A549 treated with DMSO at 1 μM for 4 hours (cell line): ENCODE measurements at places on chromosomes 1 and 21. TPM values are rescaled to one million over a fixed set of nuclear protein-coding genes. Genes with fewer than 3 reads are reported as not detected.

Gene NPHS2
- not detected in 5 replicates for total RNA-seq

Gene S100A5
- 0.52 to 0.90 TPM (median 0.69 TPM) in 4 of 5 replicates, not detected in the other for total RNA-seq

Gene DTL
- total RNA-seq, result 23.2 to 29.2 TPM (median 26.3 TPM) in 5 replicates

Gene URB1
- 12.0 to 14.3 TPM (median 14.3 TPM) in 5 replicates for total RNA-seq

Gene CGN
- 1.2 to 1.5 TPM (median 1.3 TPM) in 5 replicates for total RNA-seq

Gene HIVEP3
- 2.6 to 3.4 TPM (median 2.9 TPM) in 5 replicates for total RNA-seq

Gene HUNK
- total RNA-seq, result 1.3 to 2.0 TPM (median 1.4 TPM) in 5 replicates

Gene MFSD2A
- 4.0 to 5.9 TPM (median 4.6 TPM) in 5 replicates for total RNA-seq

Gene CATSPERE
- 0.05 to 0.23 TPM (median 0.09 TPM) in 4 of 5 replicates, not detected in the other for total RNA-seq

Gene TRIM17
- not detected in 5 replicates for total RNA-seq

Gene TMEM200B
- total RNA-seq, result 0.06 to 0.10 TPM (median 0.09 TPM) in 4 of 5 replicates, not detected in the other

Gene FAM20B
- total RNA-seq, result 19.1 to 27.0 TPM (median 24.2 TPM) in 5 replicates

Gene KDF1
- not detected in 5 replicates for total RNA-seq

Gene NEK2
- 40.4 to 53.0 TPM (median 49.2 TPM) in 5 replicates for total RNA-seq

Gene GPR25
- 0.11 TPM in 1 of 5 replicates, not detected in the others for total RNA-seq

Gene OR14K1
- total RNA-seq, result not detected in 5 replicates

Gene CFHR1
- 0.10 to 0.39 TPM (median 0.31 TPM) in 4 of 5 replicates, not detected in the other for total RNA-seq

Gene HORMAD1
- 6.0 to 9.4 TPM (median 7.8 TPM) in 5 replicates for total RNA-seq

Gene RHD
- total RNA-seq, result not detected in 5 replicates

Gene GBP7
- total RNA-seq, result not detected in 5 replicates

Gene SLC35F3
- total RNA-seq, result 3.3 to 6.6 TPM (median 5.9 TPM) in 5 replicates

Gene YOD1
- total RNA-seq, result 5.4 to 8.0 TPM (median 6.9 TPM) in 5 replicates

Gene CKS1B
- total RNA-seq, result 328 to 363 TPM (median 338 TPM) in 5 replicates

Gene INSRR
- not detected in 5 replicates for total RNA-seq

Gene DMRTA2
- 0.14 to 0.26 TPM (median 0.18 TPM) in 5 replicates for total RNA-seq

Gene CFAP126
- total RNA-seq, result 0.17 TPM in 1 of 5 replicates, not detected in the others

Gene RGSL1
- total RNA-seq, result not detected in 5 replicates

Gene DR1
- 28.5 to 42.7 TPM (median 37.5 TPM) in 5 replicates for total RNA-seq

Gene ST3GAL3
- total RNA-seq, result 2.2 to 3.4 TPM (median 2.2 TPM) in 5 replicates

Gene AMY1C
- total RNA-seq, result not detected in 5 replicates

Gene RNF2
- total RNA-seq, result 17.6 to 23.4 TPM (median 21.3 TPM) in 5 replicates

Gene GPR161
- 9.2 to 15.6 TPM (median 12.6 TPM) in 5 replicates for total RNA-seq

Gene SLC5A9
- 0.08 TPM in 1 of 5 replicates, not detected in the others for total RNA-seq
